GM04503 (cell line): ENCODE measurements at places on chromosomes 2 and 18.

DNA sequence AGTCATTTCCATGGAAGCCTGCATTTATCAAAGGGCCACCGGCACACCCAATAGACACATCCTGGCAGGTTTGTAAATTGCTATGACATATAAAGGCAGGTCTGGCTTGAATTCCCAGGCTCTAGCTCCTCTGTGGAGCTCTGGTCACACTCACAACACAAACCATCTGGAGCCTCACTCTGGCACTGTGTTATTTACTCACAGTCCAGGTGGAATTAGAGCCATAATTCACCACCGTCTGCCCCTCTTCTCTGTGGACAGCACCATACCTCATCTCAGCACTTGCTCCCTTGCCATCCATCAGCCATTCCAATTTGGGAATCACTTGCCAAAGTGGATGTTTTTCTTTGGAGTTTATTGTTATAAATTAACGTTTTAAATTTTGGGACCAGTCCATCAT is 84.3 kb upstream of the OSR1 start:
- DNase-seq, result no peak

GRCh38 chr2:72271276-72271614 is 123.6 kb upstream of the CYP26B1 start:
- DNase-seq, result no peak

- no peak for DNase-seq
Measured at GRCh38 chr2:211867845-211868451, 670.7 kb downstream of the ERBB4 start.

DNA sequence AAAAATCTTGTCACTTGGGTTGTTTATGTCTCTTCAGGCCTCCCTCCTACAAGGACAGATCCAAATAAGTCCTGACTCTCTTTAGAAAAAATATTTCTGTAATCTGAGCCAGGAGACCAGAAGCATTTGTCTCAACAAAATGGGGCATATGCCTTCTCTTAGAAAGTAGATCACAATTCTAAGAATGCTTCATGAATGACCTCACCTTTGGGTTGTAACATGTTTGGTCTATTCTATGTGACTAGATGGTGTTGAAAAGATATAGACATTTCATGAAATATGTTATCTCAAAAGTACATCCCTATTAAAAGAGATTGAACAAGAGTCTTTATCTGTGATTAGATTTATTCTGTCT is 159.0 kb upstream of the SETBP1 start:
- no peak for DNase-seq

DNA sequence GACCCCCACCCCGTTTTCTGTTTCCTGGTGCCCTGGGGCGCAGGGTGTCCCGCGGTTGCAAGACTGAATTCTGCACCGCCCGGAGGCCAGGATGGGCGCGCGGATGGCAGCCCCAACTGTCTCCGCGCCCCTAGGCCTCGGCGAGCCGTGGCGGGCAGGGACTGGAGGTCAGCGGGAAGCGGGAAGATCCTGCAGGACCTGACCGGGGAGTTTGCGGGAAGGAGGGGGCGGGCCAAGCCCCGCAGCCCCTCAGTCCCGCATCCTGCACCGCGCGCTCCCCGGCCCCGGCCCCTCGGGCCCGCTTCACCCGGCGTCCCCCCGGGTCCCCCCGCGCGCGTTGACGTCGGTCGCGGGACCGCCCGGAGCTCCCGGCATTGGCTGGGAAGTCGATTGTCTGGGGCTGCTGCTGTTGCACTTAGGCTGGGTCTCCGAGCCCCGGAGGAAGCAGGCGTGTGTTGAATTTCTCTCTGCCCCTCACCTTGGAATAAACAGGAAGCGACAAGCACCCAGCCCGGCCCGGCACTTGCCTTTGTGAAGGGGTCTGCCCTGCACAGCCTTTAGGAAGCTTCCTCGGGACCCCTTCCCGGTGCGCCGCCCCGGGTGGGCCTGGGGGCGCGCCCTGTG is at the start of gene LDLRAD4:
LDLRAD4 (plus strand) TSS at position 393 of the 624 bp plus-strand sequence.
- no peak for DNase-seq

- no peak for DNase-seq
Measured at GRCh38 chr2:188349019-188349418, 57.3 kb downstream of the GULP1 start.

GRCh38 chr2:44570271-44570670 is 208.5 kb downstream of the CAMKMT start:
- DNase-seq, result no peak

GRCh38 chr2:120864981-120865380 is 129.3 kb downstream of the GLI2 start:
- no peak for DNase-seq

DNA sequence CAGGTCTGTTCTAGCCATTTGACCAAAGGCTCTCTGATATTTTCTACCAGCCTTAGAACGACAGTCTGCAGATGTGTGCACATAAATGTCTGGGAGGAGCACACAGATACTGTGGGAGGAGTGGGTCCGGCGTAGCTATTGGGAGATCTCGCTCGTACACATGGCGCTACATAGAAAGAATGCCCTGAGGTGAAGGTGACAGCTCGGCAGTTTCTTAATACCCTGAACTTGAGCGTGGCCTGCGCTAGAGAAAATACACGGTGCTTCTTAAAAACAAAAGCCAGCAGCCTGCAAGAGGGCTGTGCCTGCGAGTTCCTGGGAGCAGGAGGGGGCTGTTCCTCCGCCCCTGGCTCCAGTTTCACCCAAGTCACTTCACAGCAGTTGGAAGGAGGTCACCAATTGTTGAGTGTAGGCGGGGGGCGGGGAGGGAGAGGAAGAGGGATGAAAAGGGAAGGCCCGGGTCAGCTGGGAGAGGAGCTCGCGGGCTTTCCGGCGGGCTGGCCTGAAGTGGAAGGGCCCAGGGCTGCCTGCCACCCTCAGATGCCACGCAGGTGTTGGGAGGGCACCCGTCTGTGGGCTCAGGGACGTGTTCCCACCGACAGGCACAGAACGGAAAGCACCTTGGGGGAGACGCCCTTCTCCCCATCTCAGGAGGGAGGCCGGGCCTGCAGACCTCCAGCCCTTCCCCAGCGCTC is 124.7 kb upstream of the ZNF516 start:
- no peak for DNase-seq

GRCh38 chr2:143730155-143730952 is 601.1 kb downstream of the ARHGAP15 start:
- no peak for DNase-seq

DNA sequence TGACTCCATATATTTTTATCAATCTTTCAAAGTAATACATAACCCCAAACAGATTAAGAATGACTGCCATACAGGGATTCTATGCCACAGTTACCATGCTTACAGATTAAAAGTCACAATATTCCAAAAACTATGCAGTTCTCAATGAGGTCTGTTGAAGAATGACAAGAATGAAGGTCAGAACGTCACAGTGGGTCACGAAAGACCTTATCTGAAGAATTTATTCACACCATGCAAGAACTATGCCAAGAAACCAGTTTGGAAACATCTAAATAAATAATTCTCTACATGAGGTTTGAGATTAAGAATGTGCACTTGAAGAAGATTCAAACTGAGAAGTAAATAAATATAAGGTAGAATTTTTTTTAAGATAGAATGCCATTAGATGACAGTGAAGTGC is 253.3 kb downstream of the EXOC6B start:
- DNase-seq, result peak; percentile 34

- DNase-seq, result peak; percentile 17
Measured at GRCh38 chr2:237558961-237559641, 7.3 kb upstream of the PRLH start.

- DNase-seq, result no peak
Measured at GRCh38 chr2:26235089-26235488, 9.3 kb downstream of the HADHA start.

GRCh38 chr2:229856413-229856812 is 65.4 kb downstream of the TRIP12 start:
- no peak for DNase-seq

GRCh38 chr18:2641638-2642037 is 13.9 kb upstream of the SMCHD1 start:
- DNase-seq, result no peak

- no peak for DNase-seq
Measured at GRCh38 chr18:44033144-44033701, 647.5 kb upstream of the SETBP1 start.

DNA sequence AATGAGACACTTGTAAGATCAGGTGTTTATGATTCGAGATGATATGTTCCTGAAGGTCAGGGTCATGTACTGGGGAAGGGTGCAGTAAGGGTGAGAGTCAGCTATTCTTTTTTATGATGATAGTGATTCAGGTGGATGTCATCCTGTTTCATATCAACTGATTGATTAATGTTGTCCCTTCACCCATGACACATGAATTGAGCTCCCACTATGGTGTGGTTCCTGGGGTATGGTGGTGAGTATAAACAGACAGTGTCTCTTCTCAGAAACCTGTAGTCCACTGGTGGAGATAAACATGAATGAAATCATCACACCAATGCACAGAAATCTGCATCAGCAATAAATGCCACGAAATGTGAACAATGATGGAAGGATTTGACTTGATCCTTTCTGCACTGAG is 37.4 kb upstream of the PAX8 start:
- DNase-seq, result no peak

- no peak for DNase-seq
Measured at GRCh38 chr2:195677884-195678283, 20.9 kb downstream of the SLC39A10 start.

DNA sequence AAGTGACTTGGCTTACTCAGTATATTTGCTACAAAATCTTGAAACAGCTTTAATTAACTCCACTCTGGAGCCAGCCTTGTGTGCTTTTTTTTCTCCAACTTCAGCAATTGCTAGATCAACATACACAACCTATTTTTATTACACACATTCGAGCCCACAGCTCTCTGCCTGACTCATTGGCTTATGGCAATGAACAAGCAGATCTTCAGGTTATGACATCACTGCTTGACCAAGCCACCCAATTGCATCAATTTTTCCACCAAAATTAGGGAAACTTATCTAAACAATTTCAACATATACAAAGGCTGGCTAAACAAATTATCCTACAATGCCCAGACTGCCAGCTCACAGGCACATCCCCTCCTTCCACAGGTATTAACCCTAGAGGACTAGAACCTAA is 39.6 kb upstream of the PDK1 start:
- peak; percentile 15 for DNase-seq

DNA sequence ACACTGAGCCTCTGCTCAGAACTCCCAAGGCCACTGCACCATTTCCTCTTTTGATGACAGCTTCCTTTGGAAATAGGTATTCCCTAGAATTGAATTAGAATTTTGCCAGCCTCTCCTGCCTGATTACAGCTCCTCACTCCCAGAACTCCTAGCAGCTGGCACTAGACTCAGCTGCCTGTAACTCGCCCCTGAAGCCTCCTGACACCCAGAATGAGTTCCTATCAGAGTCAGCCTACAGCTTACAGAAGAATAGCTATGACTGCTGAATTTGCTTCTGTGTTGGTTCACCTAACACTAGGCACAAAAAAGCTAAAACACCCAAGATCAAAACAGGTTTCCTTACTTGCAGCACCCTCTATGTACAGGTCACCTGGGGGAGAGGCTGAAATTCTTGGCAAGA is 108.2 kb upstream of the PTPRM start:
- no peak for DNase-seq

GRCh38 chr18:72985686-72986085 is 117.9 kb upstream of the NETO1 start:
- no peak for DNase-seq

GRCh38 chr2:1941556-1941955 is 197.2 kb upstream of the PXDN start:
- DNase-seq, result no peak

DNA sequence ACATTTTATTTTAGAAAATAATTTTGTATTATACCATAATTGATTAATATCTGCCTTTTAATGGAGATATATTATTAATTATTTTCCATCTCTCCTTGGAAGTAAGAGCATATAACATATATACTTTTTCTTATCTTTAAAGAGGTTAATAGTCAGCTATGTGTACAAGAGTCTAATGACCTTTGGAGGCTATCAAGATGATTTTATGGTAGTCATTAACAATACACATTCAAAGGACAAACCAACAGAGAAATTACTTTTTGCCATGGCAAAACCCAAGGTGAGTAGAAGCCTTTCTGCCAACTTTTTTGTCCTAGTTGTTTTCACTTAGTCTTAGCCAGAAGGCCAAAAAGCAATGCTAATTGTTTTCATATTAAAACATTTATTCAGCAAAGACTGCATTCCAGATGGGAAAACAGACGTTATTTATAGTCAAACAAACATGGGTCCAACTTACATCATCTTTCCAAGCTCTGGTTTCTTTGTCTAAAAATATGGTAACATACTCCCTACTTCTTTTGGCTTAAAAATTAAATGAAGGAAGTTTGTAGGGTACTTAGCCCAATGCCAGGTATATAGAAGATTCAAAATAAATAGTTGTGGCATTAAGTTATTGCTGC is 9.6 kb upstream of the DYNC2LI1 start:
- DNase-seq, result peak; percentile 38

GRCh38 chr2:73091164-73091563 is 19.7 kb upstream of the SFXN5 start:
- DNase-seq, result no peak

GRCh38 chr2:62425684-62426083 is 80.3 kb downstream of the TMEM17 start:
- no peak for DNase-seq

DNA sequence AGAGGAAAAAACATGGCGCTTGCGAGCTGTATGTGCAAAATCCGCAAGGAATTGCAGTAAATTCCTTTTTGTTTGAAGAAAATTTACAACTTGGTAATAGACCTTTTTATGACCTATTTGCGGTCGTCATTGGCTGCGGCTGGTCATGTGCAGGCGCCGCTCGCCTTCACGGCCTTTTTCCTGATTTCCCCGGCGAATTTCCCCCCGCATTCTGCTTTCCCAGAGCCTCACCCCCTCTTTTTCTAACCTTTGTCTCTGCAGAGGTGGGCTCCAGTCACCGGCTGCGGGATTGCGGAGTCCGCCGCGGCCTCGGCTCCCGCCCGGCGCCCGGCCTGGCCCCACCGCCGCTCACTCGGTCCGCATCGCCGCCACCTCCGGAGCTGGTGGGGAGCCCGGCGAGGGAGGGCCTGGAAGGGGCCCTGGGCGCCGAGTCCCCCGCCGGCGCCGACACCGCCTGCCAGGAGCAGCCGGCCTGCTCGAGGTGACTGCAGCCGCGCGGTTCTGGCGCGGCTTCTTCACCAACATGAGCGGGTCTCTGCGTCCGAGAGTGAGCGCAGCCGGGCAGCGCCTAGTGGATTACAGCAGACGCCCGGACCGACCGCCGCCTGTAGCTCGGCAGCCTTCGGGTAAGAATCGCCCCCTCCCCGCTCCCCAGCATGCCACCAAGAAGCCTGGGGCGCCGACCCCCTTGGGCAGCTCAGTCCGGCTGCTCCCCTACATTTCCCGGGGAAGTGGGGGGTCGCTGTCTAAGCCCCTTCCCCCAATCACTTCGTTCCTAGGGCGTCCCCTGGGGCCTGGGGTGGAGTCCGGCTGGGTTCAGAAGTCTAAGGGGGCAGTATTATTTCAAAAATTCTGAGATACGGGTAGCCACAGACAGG is 7.1 kb downstream of the HOXD8 start:
- no peak for DNase-seq
